Activated naive CD4-positive, alpha-beta T cell treated with anti-CD3 and anti-CD28 coated beads, Interleukin-2, amount 50 U/mL, for 16 hours (primary cell): ENCODE measurements at places on chromosomes 5 and 9.
A peak's percentile ranks its signal among the peaks of the same experiment; 100 is the strongest.

- no peak for DNase-seq
Observed at GRCh38 chr9:91158286-91158685, 203.4 kb downstream of the AUH start.

GRCh38 chr5:54707841-54708240 lies 190.3 kb downstream of the SNX18 start:
- DNase-seq: no peak

DNA sequence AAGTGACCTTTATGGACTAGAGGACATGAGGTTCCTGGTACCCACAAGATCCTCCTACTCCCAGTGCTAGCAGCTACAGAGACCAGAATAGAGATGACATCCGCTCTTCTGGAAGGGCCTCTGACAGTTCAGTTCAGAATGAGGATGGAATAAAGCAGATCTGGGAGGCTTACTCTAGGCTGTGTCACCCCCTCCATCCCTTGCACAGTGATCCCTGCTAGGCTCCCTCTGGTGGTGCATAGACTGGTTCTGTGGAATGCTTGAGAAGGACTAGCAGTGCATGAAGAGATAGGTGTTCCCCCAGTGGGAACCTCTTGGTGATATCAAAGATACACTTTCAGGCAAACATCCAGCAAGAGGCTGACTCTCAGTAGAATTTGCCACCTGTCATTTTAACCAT lies 83.0 kb downstream of the NPR3 start:
- DNase-seq: no peak

DNA sequence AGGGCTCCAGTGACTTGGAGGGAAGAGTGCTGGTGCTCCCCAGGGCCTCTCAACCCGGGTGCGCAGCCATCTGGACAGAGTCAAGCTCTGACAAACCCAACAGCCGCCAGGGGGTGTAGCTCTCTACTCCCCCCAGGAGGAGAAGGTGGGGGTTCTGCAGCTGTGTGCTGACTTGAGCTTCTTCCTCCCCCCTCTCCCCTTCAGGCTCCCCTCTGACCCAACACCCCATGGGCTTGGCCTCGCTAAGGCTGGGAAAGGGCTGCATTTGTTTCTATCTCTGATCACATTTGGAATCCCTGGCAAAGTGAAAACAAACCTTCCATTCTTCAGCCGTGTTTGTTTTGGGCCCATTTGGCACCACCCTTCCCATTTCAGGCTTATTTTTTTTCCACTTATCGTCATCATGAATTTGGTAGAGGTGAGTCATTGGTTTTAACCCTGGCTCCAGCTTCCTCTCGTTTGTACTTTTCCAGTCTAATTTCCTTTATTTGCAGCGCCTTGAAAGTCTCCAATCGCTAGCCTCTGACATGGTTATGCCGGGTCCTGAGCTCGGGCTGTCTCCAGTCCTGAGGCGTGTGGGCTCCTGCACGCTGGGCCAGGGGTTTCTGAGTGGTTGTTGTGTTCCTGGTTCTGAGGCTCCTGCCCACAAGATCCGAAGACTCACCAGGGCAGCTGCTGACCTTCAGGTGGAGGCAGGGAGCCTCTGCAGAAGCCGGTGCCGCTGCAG lies 36.1 kb downstream of the DAP start:
- no peak for DNase-seq

DNA sequence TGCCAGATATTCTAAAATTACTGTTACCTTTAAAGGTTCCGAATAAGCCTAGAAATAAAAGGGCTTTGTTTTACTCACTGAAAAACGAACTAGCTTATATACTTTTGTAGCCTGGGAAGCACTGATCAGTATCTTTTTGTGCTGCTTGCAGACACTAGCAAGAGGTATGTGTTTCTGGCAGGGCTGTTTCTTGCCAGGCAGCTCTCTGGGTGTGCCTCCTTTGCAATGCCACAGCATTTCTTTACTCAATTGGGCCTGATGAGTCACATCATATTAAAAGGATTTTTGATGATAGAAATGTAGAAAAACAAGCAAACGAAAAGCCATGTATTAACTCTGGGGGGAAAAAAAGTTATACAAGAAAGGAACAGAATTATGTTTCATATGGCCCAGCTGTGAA lies 35.6 kb downstream of the CD180 start:
- DNase-seq: peak; percentile 39
